Astrocyte (in vitro differentiated cells and primary cell): ENCODE measurements at places on chromosomes 4 and X. TPM values are rescaled to one million over a fixed set of nuclear protein-coding genes. Genes with fewer than 3 reads are reported as not detected.
A peak's percentile ranks its signal among the peaks of the same experiment; 100 is the strongest.

- no peaks in the 10 kb centered on the region for H3K36me3 ChIP-seq
- H3K27ac ChIP-seq: no peak overlapping the region
- H3K4me3 ChIP-seq: no peak overlapping the region
- H3K27me3 ChIP-seq: no peaks in the 10 kb centered on the region
Measured at GRCh38 chr4:65960751-65961150, 290.5 kb upstream of the EPHA5 start.

- no peak overlapping the region for H3K27ac ChIP-seq
- H3K36me3 ChIP-seq: peaks cover 5% of the 10 kb centered on the region
- H3K4me3 ChIP-seq: no peak overlapping the region
Measured at GRCh38 chrX:71143508-71143907, 1.1 kb upstream of the NLGN3 start.

GRCh38 chr4:24802648-24803047 lies 7.3 kb downstream of the SOD3 start:
- no peak overlapping the region for H3K4me3 ChIP-seq
- H3K27ac ChIP-seq: no peak overlapping the region
- H3K4me1 ChIP-seq: peaks cover 9% of the 10 kb centered on the region

DNA sequence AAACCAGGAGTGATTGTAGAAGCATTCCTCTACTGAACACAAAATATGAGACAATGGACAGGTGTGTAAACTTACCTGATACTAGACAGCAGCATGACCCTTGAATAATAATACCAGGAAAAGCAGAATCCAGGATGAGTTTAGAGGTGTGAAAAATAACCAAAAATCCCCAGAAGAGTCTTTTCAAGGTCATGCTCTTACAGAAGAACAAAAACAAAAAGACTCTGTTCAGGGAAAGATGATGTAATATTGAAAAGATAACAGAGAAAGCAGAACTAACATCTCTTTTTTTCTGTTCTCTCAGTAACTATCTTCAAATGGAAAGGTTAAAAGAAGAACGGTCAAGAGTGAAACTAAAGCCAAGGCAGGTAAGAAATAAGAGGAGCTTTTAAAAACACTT lies 14.0 kb upstream of the ARHGAP10 start:
- no peaks in the 10 kb centered on the region for H3K36me3 ChIP-seq
- H3K27ac ChIP-seq: no peak overlapping the region
- peaks cover 3% of the 10 kb centered on the region for H3K4me1 ChIP-seq
- no peak for DNase-seq

- H3K27me3 ChIP-seq: no peaks in the 10 kb centered on the region
- H3K36me3 ChIP-seq: no peaks in the 10 kb centered on the region
- no peak for DNase-seq
- H3K4me3 ChIP-seq: no peak overlapping the region
Measured at GRCh38 chrX:74670028-74670427, 55.6 kb upstream of the RLIM start.

DNA sequence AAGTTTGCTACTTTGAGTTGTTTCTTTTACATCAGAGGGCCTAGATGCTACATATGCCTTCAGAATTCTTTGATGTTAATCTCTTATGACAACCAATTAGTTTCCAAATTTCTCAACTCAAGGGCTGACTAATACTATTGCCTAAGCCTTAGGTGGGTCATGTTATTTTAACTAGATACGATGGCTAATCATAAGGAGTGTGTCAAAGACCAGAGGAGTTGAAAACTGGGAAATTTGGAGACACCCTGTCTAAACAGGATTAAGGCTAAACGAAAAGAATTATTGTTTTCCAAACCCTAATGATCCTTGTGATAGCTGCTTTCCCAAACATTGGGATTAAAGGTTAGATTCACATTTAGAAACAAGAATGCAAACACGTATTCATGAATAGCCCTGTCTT lies 228.5 kb downstream of the PCDH7 start:
- DNase-seq: peak; percentile 76
- H3K27ac ChIP-seq: no peak overlapping the region
- H3K4me1 ChIP-seq: peaks cover 6% of the 10 kb centered on the region
- H3K27me3 ChIP-seq: no peaks in the 10 kb centered on the region
- no peak overlapping the region for H3K4me3 ChIP-seq

Gene SULT1B1
- total RNA-seq: 0.11 and 0.24 TPM in 2 replicates

GRCh38 chr4:185915817-185916216 lies 103.8 kb upstream of the SORBS2 start:
- DNase-seq: no peak
- no peaks in the 10 kb centered on the region for H3K36me3 ChIP-seq
- peaks cover 19% of the 10 kb centered on the region for H3K4me1 ChIP-seq
- peaks cover 13% of the 10 kb centered on the region for H3K27me3 ChIP-seq
- H3K27ac ChIP-seq: peak overlapping the region; percentile 88

- no peak overlapping the region for H3K4me3 ChIP-seq
- H3K4me1 ChIP-seq: peaks cover 6% of the 10 kb centered on the region
- no peak overlapping the region for H3K27ac ChIP-seq
- no peaks in the 10 kb centered on the region for H3K36me3 ChIP-seq
Measured at GRCh38 chr4:152247271-152247975, 288.5 kb downstream of the FBXW7 start.

Gene HTN1
- total RNA-seq: not detected in 2 replicates

DNA sequence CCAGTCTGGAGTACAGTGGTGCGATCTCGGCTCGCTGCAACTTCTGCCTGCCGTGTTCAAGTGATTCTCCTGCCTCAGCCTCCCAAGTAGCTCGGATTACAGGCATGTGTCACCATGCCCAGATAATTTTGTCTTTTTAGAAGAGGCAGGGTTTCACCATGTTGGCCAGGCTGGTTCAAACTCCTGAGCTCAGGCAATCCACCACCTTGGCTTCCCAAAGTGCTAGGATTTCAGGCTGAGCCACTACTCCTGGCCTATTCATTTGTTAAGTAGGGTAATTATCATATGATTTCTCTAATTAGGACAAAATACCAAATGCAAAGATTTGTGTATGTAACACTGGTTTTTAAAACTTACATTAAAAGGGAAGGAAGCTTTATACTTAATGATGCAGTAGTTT lies 137.8 kb downstream of the GPM6A start:
- H3K27me3 ChIP-seq: no peaks in the 10 kb centered on the region
- H3K36me3 ChIP-seq: no peaks in the 10 kb centered on the region
- H3K27ac ChIP-seq: no peak overlapping the region
- DNase-seq: no peak
- H3K4me1 ChIP-seq: no peaks in the 10 kb centered on the region
- H3K4me3 ChIP-seq: no peak overlapping the region

Gene RADX
- 3.0 and 3.9 TPM in 2 replicates for total RNA-seq

DNA sequence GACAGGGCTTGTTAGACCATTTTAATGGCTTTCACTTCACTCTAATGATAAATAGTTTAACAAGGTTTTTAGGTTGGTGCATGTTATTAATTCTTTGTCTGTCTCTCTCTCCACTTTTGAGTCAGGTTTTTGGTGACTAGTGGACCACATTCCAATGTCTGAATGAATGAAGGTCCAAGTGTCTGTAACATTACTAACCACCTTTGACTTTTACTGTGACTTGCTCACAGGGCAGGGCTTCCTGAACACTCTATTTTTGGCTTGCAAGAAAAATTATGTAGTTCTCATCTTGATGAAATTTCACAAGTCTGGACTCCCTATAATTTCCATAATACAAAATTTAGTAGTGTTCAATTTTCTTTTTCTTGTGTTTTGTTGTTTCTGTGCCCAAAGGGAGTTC lies 78.9 kb upstream of the BMPR1B start:
- no peak overlapping the region for H3K4me3 ChIP-seq
- no peak overlapping the region for H3K27ac ChIP-seq
- peak; percentile 43 for DNase-seq
- no peaks in the 10 kb centered on the region for H3K27me3 ChIP-seq
- no peaks in the 10 kb centered on the region for H3K36me3 ChIP-seq
- H3K4me1 ChIP-seq: no peaks in the 10 kb centered on the region

Gene CFI
- not detected in 2 replicates for total RNA-seq

- no peaks in the 10 kb centered on the region for H3K27me3 ChIP-seq
- DNase-seq: peak; percentile 81
- peak overlapping the region; percentile 98 for H3K27ac ChIP-seq
- no peaks in the 10 kb centered on the region for H3K36me3 ChIP-seq
- peak overlapping the region; percentile 30 for H3K4me3 ChIP-seq
Measured at GRCh38 chr4:83851261-83852084, 315.6 kb downstream of the GPAT3 start.

GRCh38 chr4:123996718-123997510 lies 600.3 kb downstream of the SPRY1 start:
- H3K36me3 ChIP-seq: no peaks in the 10 kb centered on the region
- peaks cover 9% of the 10 kb centered on the region for H3K4me1 ChIP-seq
- H3K27ac ChIP-seq: no peak overlapping the region
- no peak overlapping the region for H3K4me3 ChIP-seq
- no peak for DNase-seq
- no peaks in the 10 kb centered on the region for H3K27me3 ChIP-seq
